ENCODE measurements at places on chromosomes 1 and 21.

DNA sequence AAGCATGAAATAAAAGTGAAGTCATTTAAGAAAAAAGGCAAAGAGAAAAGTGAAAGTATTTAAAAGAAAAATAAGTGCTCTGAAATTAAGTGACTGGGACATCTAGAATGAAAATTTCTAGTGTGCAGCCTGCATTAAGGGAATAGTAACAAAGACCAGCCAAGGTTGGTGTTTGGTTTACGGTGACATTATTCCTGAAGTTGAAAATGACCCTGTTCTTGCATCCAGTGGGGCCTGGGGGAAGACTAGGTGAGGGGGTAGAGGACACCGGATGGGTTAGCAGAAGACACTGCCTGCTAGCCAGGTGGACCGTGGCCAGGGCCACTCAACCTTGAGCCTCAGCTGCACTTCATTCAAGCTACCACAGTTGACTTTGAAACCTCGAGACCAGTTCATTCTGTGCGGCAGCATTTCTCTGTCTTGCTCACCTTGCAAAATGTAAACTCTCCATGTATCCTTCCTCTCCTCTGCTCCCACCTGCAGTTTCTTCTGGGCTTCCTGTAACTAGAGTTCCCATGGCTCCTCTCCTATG lies 14.3 kb upstream of the KCNK1 start:
- DNase-seq, result no peak

DNA sequence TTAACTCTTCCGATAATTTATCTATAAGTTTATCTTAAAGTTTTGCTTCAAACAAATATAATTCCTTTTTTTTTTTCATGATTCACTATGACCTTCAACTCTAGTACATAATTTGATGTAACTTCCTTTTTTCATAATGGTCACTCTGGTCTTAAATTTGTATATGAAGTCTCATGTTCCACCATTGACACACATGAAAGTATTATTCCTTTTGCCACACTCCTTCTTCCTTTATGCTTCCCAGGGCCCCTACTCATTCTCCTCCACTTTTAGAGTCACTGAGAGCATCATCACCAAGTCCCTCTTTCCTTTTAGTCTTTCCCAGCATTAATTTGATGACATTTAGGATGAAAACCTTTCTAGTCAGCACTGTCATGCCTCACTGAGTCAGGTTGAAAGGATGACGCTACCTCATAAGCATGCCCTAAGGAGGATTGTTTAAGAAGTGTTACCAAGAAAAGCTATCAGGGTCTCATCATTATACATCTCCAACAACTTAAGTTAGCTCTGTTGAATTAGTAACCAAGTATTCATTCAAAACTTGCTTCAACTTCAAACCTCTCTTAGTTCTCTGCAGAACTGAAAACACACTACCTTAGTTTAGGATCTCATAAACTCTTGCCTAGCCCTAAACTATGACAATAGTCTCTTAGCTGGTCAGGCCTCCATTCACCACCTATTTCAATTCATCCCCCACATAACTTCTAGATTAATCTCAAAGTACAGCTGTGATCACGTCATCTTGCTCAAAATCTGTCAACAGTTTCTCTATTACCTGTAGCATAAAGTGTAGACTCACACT lies 14.5 kb downstream of the AUNIP start:
- no peak for DNase-seq

- no peak for DNase-seq
Measured at GRCh38 chr1:32742199-32742947, 39.8 kb upstream of the SYNC start.

GRCh38 chr1:9721606-9722377 lies 70.3 kb downstream of the PIK3CD start:
- no peak for DNase-seq

- DNase-seq, result no peak
Measured at GRCh38 chr1:26531651-26532131, 2.1 kb downstream of the RPS6KA1 start.

- DNase-seq, result no peak
Measured at GRCh38 chr1:172845865-172846264, 187.0 kb downstream of the FASLG start.

DNA sequence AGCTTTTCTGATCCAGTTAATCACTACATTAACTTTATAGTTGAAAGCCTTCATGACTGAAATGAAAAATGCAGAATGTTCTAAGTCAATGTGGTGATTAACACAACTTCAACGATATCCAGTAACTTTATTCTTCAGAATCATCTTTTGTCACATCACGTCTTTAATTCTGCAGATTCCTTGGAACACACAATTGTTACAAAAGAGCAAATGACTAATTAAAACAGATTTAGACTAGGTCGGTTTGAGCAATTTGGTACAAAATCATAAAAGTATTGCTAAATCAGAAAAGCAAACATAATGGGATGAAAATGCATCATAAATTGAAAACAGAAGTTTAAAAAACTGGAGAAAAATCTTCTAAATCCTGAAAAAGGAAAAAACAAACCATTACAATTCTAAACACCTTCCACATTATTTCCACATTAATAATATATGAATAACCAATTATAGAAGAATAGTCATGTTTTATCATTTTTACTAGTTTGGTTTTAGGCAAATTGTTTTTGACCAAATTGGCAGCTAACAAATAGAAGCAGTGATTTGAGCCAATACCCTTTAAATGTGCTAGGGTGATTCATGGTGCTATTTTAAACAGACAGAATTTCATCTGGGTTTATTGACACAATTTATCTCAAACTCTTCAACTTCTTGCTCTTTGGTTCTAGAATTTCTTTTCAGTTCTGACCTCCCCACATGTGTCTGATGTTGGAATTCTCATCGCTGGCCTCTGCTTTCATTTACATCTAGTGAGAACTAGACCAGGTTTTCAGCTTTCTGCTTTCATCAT lies 468.1 kb upstream of the PTBP2 start:
- no peak for DNase-seq

DNA sequence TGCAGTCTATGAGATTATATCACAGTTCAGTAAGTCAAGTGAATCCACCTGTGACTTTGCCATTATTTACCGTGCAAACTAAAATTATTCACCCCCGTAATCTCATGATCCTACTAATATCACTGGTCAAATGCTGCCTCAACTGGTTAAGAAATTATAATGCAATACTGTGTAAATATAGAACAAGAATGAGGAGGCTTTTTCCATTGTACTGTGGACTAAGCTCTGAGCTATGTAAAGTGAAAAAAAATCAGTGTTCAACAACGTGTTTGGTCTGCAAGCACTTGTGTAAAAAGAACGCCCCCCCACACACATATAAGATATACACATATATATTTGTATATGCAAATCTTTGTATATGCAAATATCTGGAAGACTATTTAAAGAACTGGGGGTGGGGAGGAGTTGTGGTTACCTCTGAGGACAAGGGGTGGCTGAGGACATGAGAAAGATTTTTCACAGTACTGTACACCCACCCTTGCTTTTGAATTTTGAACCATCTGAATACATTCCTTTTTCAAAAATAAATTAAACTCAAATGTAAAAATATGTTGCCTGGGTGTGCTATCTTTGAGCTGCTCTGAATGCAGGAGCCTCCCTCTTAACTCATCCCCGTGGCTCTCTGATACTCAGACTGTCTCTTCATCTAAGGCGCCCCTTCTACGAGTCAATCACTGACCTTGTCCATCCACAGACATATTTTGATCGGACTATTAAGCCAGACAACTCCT lies 57.0 kb downstream of the PTP4A2 start:
- DNase-seq, result no peak

DNA sequence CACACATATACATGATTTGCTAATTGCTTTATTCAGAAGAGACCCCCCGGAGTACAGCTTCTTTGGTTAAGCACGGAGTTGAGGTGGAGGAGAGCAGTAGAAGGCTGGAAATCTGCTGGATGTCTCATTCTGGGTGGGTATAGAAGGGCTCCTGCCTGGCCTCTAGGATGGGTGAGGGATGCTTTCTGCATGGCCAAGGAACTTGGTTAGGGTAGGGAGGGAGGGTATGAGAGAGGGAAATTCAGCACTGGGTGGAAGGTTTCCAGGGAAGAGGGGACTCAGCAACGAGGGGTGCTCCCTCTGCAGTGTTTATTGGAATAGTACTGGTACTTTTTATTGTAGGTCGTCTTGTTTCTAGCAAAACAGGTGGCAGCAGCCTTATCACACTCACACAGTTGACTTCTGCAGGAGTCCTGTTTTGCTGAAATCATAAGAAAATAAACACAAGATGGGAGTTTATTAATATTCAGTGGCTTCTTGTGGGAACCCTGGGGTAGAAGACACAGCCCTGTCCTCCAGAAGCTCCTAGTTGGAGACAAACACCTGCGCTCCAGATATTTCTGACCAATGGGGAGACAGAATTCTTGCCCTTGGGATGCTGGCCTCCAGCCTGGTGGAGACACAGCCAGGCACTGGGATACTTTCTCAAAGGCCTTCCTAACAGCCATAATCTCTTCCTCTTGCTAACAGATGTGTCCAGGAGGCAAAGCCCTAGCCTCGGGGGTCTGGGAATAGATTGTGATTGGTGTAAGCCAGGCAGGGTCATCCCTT lies 3.8 kb downstream of the PLA2G2A start:
- no peak for DNase-seq

DNA sequence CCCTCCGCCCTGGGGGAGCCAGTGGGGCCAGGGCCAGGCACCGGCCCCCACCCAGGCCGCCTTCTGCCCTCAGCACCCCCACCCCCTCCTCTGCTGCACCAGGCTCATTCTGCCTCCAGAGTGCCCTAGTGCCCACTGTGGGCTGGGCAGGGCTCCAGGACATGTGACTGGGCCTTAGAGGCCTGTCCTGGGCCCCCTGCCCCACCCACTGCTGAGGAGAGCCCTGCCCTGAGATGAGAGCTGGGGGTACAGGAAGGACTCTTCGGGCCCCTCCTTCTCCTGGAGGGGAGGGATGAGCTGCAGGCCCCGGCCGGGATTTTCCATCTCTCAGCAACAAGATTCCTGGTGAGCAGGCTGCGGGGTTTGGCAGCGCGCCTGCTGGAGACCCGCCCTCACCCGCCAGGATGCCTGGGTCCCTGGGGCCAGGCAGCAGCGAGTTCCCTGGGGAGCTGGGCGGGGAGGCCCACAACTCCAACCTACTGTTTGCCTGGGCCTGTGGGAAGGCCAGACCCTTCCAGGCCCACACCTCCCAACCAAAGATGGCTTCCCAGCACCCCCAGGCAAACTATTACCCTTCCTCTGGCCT lies 14.0 kb downstream of the AHDC1 start:
- DNase-seq, result peak; percentile 29

- DNase-seq, result no peak
Measured at GRCh38 chr1:155064111-155064831, 731 bp downstream of the EFNA4 start.

DNA sequence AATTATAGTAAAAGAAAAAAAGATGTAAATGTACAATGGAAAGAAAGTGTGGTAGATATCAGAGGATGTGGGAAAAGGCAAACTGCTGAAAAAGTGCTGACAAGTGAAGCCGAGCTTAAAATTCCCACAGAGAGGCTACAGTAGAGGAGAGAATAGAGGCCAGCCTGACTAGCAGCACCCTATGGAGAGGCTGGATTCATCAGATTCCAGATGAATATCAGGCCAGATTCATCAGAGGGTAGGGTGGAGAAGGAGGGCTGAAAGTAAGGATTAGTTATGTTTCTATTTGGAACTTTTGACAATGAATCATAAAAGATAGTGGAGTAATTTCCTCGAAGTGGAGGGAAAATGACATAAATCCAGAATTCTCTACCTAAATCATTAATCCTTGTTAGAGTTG lies 60.4 kb upstream of the NEK7 start:
- DNase-seq, result no peak

GRCh38 chr21:36627242-36627641 lies 71.7 kb upstream of the SIM2 start:
- DNase-seq, result no peak

GRCh38 chr21:36034211-36034913 lies 26.0 kb downstream of the SETD4 start:
- DNase-seq, result no peak

DNA sequence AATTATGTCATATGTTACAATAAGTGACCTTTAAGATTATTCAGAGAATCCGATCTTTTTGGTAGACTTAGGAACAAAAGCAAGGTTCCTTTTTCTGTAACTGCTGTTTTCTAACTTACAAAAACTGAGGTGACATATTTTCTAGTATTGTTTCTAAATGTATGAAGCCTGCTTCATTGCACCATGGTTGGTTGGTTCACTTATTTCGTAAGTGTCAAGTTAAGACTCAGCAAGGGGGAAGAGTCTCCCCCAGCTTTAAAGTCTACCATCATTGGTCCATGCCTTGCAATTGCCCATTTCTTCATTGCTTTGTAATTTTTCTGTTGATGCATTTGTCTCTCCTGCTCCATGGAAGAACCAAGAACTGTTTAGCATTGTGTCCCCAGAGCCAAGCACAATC lies 136.9 kb downstream of the DISC1 start:
- DNase-seq, result no peak

- DNase-seq, result peak; percentile 77
Measured at GRCh38 chr1:205396967-205397616, 24.8 kb downstream of the LEMD1 start.

DNA sequence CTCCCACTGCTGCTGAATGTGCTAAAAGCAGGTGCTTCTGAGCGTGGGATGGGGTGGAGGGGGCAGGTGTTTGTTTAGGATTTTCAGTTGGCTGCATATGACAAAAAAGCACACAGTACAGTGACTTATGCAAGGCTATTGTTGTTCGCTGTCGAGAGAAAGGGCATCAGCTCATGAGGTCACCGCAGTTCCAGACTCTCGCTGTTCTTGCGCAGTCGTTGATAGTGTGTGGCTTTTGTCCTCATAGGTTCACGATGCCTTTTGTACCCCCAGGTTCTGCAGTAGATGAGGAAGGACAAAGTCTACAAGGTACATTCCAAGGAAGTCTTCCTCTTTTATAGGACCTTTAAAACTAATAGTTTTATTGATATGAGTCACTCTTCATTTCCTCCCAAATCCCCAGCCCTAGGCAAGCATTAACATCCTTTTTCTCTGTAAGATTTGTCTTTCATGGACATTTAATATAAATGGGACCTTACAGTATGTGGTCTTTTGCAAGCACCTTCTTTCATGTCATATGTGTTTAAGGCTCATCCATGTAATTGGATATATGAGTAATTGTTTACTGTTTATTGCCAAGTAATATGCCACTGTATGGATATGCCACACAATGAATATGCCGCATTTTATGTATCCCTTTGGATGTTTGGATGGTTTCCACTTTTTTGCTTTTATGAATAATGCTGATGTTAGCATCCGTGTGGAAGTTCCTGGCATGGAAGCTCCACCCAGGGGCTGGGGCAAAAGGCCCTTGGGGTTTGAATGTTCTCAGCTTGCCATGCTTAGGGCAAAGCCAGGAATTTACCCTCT lies 14.5 kb upstream of the NLRP3 start:
- DNase-seq, result peak; percentile 33

DNA sequence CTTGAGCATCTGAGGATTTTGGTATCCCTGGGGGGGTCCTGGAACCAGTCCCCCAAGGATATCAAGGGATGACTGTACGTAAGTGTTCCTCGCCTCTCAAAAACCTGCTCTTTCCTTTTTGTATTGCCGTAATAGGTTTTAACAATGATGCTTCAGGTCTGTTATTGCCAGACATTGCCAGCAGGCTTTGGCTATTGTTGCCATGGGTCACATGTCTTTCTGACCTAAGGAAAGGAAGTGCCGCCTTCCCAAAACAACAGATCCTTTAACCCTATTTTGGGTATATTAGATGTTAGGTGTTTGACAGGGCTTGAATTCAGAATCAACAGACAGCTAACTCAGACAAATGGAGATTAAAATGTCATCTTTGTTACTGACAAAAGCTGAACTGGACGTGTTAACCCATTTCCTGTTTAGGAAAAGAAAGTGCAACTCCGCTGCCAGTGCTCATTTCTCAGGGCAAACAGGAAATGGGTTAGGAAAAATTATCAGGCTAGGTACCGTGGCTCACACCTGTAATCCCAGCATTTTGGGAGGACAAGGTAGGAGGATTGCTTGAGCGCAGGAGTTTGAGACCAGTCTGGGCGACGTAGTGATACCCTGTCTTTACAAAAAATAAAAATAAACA lies 12.4 kb upstream of the PRPF38B start:
- DNase-seq, result no peak

GRCh38 chr1:222759451-222760035 lies 22.5 kb downstream of the FAM177B start:
- no peak for DNase-seq
